ENCODE measurements at places on chromosomes 16 and 17. TPM values are rescaled to one million over a fixed set of nuclear protein-coding genes. Genes with fewer than 3 reads are reported as not detected.

DNA sequence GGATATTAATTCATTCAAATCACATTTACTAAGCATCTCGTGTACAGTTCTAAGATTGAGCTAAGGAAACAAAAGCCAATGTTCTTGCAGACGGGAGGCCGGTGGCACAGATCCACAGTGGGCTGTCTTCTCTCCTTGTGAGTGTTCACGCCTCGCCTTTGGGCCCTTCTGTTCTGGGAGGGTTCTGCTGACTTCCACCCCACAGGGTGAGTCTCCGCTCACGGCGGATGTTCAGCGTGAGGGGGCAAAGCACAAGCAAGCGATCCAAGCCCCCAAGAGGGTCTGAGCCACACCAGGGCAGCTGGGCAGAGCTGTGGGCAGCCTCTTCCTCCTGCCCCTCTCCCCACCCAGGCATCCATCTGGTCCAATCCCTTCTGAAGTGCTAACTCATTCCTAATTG is 84.3 kb upstream of the DOC2B start:
- DNase-seq, result peak; percentile 58

CHST5 gene
- 0.22 TPM for total RNA-seq

GRCh38 chr17:2089021-2089422 is 34.1 kb downstream of the HIC1 start:
- no peak for DNase-seq

GRCh38 chr17:36824678-36825101 is 112.6 kb upstream of the LHX1 start:
- no peak for DNase-seq

CLDN7 gene
- total RNA-seq, result 0.94 TPM

- DNase-seq, result no peak
These were observed 12.2 kb downstream of the DEXI start for GRCh38 chr16:10929853-10930754.

GRCh38 chr17:53032861-53033271 is 789.9 kb upstream of the KIF2B start:
- DNase-seq, result no peak

DNA sequence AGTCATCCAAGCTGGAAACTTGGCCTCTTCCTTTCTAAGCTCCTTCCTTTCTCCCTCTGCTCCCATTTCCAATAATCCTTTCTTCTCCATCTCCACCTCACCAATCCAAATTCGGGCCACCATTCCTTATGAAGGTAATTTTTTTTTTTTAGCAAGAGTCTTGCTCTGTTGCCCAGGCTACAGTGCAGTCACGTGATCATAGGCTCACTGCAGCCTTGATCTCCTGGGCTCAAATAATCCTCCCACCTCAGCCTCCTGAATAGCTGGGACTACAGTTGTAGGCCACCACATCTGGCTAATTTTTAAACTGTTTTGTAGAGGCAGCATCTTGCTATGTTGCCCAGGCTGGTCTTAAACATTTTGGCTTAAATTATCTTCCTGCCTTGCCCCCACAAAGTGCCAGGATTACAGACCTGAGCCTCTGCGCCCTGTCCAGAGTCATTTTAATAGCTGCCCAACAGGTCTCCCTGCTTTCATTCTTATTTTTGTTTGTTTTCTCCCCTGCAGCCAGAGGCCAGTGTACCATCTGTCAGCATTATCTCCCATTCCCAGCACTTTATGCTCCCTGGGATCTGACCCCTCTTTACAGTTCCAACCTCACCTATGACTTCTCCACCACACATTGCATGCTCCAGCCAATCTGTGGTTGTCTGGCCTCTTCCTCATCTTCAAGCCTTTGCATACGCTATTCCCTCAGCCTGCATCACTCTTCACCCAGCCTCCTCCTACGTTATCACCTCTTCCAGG is 2.3 kb upstream of the GP2 start:
- DNase-seq, result no peak

- no peak for DNase-seq
These were observed 178.3 kb upstream of the CHMP6 start for GRCh38 chr17:80813318-80813717.

IRX6 gene
- 1.4 TPM for total RNA-seq

GRCh38 chr16:84919269-84919668 is 92.1 kb downstream of the ZDHHC7 start:
- no peak for DNase-seq
